ENCODE measurements at places on chromosomes 2 and 18.

DNA sequence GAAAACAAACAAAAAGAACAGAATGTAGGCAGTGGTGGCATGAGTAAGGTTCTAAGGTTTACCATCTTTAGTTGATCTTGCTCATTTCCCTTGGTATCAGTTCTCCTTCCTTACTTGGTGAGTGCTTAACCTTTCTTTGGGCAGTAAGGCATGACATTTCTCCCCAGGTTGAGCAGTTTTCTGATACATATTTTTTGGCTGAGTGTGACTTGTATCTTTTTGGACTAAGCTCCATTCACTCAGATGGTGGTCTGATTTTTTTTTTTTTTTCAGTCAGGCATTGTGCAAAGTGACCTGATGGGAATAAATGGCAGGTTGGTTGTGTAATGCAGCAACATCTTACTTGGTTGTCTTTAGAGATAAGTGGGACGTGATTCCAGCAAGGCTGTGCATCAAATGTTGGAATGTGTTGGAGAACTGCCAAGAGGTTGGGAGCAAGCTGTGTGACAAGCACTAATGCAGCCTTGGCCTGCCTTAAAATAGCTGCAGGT, 15.1 kb downstream of the SPTBN1 start:
- DNase-seq, result peak; percentile 68

- DNase-seq, result no peak
Observed at GRCh38 chr18:7537145-7537544, 30.0 kb upstream of the PTPRM start.

GRCh38 chr18:63677500-63678225, 16.0 kb upstream of the SERPINB3 start:
- DNase-seq, result no peak

DNA sequence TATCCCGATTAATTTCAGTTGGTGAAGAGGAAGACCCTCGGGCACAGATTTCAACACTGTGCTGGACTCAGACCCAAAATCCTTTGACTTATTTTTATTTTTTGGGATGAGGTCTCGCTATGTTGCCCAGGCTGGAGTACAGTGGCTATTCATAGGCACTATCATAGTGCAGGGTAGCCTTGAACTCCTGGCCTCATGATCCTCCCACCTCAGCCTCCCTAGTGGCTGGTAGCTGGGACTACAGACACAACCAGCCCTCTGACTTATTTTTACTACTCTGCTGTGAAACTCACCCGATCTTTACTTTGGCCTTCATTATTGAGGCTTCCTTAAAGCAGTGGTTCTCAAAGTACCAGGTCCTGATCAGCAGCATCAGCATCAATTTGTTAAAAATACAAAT, 18.2 kb upstream of the ADAM17 start:
- no peak for DNase-seq

DNA sequence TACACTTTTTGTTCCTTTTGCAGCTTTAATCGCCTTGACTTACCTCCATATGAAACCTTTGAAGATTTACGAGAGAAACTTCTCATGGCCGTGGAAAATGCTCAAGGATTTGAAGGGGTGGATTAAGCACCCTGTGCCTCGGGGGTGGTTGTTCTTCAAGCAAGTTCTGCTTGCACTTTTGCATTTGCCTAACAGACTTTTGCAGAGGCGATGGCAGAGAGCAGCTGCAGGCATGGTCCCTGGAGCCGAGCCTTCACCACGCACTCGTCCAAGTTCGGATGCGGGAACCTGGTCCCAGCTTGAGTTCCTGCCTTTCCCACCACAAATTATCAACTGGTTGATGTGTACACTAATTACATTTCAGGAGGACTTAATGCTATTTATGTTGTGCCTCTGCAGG, 232.7 kb downstream of the ALPK2 start:
- DNase-seq, result no peak

All from right atrium auricular region (tissue), 2 donors.